ENCODE measurements at places on chromosomes 7 and 10.

DNA sequence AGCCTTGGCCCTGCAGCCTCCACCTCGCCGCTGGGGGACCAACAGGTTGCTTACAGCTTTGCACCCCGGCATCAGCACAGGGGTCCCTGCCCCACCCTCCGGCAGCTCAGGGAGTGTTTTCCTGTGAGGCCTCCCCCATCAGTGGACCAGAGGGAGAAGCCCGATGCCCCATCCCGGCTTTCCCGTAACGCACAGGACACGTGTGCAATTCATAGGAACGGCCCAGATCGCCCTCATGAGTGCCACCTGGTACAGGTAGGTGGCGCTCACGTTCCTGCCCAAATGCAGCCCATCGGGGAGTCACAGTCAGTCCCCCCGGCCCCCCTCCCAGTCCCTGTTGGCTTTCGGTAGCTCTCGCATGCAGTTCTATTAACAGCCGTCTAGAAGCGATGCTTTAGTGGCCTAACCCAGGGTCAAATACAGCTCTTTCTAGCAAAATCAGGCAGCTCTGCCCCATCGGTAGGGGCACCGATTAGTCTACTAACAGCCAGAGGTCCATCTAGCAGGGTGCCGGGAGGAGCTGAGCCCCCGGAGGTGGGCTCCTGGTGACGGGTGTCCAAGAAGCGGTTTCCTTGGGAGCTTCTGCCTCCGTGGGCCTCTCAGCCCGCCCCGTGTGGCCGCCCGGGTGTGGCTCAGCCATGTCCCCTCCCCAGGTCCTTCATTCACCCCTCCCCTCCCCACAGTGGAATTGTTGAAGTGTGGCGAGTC, 48.4 kb upstream of the GTF2IRD1 start:
- no peak for DNase-seq

DNA sequence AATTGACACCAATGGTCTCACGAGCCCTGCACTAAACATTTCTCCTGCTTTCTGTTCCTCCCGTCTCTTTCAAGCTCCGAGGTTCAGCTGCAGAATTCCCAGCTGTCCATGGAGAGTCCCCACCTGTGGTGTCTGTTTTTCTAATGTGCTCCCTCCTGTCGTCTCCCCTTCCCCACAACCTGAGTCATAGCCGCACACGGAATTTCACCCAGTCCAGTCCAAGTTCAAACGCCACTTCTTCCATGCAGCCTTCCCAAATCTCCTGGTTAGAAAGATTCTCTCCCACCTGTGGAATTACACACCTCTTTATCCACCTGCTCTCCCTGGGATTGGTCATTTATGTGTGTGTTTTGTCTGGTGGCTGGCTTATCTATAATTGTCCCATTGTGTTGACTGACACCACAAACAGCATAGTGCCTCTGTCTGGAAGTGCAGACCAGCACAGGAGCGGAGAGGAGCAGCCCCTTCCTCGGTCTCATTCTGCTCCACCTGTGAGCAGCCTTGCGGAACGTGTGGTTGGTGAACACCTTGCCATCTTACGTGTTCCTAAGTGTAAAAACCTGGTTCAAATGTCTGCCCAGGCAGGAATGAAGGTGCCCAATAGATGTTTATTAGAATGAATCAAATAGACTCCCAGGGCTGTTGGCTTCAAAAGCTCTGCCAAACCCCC, 3.3 kb upstream of the DIP2C start:
- no peak for DNase-seq

DNA sequence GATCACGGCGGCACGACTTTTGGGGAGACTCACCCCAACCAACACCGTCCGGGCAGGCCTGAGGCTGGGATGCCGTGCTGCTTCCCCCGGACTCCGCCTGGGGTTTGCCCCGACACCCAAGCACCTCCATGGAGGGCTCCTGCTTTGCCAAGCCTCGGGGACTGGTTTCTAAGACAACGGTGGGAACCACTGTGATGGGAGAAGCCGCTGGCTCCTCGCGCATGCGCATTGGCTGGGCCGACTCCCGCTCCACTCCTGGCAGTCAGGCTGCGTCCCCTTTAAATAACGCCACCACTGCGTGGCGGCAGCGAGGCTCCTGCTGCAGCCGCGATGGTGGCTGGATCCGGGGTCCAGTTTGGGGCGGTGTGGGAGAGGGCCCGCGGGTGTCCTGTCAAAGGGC, 201.0 kb downstream of the ZNF716 start:
- no peak for DNase-seq

- no peak for DNase-seq
Observed at GRCh38 chr7:86665669-86666068, 22.0 kb downstream of the GRM3 start.

- DNase-seq, result peak; percentile 8
Observed at GRCh38 chr7:93574646-93575554, at the start of gene CALCR. Gene CALCR (minus strand): TSS chr7:93574724. CDS start chr7:93486981, 87,743 bp downstream.

DNA sequence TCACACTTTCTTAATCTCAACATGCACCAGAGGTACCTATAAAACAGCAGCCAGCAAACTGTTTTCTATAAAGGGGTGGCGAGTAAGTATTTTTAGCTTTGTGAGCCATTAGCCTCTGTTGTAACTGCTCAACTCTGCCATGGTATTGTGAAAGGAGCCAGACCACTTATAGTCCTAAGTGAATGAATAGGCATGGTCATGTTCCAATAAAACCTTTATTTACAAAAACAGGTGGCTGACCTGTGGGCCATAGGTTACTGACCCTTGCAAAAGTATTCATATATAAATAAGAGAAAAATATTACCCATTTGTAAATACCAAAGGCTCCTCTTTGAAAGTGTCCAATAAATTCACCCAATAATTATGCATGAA, 50.3 kb downstream of the ICA1 start:
- no peak for DNase-seq

- no peak for DNase-seq
Observed at GRCh38 chr7:94059746-94060145, 55.6 kb upstream of the BET1 start.

DNA sequence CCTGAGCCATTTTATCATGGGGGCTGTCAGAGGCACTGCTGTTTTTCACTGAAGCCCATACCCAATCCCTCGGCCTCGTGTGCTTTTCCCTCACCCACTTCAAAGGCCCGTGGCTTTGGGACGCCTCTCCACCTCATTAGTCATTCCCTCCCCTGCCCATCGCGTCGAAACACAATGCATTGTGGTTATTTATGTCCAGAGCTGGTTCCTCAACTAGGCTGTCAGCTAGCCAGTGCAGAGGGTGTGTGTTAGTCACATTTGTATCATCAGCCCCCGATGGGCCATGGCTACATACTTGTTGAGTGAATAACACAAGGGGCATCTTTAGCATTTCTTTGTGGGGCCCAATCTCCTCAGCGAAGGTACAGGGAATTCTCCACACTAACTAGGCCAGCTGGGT, 3.8 kb upstream of the CRCP start:
- peak; percentile 73 for DNase-seq

GRCh38 chr10:32143302-32143847, 87.2 kb upstream of the KIF5B start:
- DNase-seq, result no peak

DNA sequence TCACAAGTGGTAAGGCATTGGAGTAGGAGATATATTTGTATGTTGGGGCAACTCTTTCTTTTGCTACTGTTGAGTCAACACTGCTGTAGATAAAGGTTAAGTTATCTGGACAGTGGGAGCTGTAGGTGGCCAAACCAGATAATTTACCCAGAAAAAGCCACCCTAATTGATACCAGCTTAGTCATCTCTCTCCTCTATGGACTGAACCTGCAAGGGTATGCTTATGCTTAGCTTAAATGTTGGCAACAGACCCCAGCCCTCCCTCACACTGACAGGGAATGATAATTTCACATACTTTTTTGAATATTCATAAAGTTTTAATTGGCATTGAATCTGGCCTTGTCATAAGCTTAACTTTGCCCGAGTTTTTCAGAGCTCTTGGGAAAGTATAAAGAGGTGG, 66.3 kb downstream of the CREB5 start:
- DNase-seq, result no peak

DNA sequence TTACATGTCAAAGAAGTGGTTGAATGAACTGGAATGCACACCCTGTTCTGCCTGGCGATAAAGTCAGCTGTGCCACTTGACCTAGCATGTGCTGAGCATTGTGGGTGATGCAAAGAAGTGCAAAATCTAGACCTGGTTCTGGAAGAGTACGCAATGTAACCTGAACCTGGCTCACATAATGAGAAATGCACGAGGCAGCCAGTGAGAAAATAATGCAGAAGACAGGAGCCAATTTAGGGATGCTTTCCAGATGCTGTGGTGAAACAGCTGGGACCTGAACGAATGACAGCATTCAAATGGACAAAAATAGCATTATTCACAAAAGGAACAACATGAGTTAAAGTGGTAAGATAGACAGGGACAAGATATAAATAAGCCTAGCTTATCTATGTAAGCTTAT, 402.6 kb downstream of the SORCS1 start:
- no peak for DNase-seq

DNA sequence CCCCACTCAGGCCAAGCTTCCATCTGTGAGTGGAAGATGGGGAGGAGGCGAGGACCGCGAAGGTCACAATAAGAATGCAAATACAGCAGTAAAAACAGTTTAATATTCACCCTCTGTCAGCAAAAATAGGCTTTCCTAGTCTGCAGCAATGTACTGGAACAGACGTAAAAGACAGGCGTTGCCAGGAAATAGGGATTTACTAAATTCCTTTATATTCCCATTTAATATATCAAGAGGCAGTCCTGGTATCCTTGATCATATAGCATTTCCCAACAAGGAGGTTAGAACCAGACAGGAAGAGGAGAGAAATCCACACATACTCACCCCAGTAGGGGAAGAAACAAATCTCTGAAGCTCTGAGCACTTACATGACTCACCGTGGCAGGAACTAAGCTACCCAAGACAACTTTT, 1054.9 kb upstream of the C7orf33 start:
- no peak for DNase-seq

DNA sequence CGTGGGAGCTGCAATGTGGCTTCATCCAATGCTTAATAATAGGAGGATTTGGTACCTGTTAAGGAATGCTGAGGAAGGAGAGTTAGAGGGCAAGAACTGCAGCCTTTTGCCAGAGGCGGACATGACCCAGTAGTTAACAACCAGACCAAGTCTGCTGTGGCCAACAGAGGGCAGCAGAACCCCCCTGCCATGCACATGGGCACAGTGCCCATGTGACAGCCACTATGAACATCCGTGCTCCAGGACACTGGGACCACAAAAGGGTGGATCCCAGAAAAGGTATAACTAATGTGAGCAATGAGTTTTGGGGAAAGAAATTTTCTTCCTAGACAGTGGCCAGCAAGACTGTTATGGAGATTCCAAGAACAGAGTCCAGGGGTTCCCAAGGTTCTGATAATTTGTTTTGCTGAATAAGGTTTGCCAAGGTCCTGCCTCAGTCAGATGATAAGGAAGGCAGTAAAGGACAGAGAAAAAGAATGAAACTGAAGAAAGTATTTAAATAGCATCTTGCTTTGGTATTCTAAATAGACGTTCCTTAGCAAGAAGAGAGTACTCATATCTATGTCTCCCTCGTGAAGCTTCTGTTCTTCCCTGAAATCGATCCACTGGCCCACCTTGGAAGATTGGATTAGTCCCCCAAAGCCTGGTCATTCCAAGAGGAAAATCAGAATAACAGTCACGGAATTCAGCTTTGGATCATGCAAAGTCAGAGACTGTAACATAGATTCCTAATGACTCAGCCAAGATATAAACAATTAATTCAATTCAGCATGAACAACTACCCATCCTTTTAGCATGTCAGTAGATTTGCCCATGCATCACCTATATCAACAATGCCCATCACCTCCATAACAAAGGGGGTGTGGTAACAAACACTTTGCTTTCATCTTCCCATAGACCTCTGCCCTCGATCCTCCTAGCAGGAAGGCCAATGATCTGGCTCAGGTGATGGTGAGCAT, 56.0 kb downstream of the LGI1 start:
- peak; percentile 35 for DNase-seq

DNA sequence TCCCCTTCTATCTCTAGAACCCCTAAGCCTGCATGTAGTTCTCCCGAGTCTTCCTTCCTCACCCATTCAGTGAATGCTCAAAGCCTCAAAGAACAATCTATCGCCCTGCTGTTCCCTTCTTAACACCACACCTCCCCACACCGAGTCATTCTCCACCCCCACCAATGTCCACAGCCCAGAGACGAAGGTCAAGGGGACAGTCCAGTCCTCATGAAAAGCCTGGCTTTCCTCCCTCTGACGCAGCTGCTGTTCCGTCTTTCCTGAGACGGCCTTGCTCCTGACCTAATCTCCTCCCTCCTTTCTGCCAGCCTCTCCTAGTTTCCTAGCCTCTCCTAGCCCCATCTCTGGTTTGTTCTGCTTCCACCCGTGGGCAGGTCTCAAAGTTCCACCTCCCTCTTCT, 9.2 kb downstream of the MOSPD3 start:
- DNase-seq, result no peak

DNA sequence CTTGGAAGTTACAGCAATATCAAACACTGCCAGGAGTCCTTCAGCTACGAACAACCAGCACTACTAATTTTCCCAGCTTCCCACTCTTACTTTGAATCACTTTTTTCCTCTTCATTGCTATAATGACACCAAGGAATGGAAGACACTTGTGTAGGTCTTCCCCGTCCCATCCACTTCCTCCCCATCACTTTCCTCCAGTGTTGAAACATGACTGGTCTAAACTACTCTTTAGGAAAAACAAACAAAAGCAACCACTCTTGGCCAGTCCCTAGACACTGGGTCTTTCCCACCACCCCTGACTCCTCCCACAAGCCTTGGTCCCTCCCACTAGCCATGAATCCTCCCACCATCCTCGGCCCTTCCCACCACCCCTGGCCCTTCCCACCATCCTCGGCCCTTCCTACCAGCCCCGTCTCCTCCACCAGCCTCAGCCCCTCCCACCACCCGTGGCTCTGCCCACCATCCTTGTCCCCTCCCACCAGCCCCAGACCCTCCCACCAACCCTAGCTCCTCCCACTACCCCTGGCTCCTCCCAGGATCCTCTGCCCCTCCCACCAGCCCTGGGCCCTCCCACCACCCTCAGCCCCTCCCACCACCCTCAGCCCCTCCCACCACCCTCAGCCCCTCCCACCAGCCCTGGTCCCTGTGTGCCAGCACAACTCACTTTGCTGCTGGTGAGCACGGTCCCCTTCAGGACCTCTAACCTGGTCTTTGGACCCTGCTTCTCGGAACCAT, 68.5 kb downstream of the CXCL12 start:
- DNase-seq, result no peak

DNA sequence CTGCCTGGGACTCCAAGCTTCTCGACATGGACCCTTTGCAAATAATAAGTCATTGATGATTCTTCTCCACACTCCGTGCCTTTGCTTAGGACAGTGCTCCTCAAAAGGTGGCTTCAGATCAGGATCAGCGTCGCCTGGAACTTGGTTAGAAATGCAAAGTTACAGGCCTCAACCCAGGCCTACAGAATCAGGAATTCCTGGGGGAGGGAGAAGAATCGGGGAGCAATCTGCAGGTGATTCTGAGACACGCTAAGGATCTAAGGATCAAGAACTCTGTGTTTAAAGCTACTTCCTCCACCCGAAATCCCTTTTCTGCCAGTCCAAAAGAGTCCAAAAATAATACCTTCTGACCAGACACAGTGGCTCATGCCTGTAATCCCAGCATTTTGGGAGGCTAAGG, 78.1 kb downstream of the C10orf105 start:
- DNase-seq, result no peak

GRCh38 chr7:113142385-113143119, 24.2 kb upstream of the SMIM30 start:
- DNase-seq, result no peak

DNA sequence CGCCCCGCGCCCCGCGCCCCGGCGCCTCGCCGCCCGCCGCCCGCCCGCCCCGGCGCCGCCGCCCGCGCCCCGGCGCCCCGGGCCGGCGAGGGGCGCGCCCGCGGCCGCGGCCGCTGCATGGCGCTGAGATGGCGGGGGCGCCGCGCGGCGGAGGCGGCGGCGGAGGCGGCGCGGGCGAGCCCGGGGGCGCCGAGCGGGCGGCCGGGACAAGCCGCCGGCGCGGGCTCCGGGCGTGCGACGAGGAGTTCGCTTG, 174 bp downstream of the ADCY1 start:
- DNase-seq, result no peak

Data from AG08396 (cell line).